ENCODE measurements at places on chromosomes 12 and 14.

DNA sequence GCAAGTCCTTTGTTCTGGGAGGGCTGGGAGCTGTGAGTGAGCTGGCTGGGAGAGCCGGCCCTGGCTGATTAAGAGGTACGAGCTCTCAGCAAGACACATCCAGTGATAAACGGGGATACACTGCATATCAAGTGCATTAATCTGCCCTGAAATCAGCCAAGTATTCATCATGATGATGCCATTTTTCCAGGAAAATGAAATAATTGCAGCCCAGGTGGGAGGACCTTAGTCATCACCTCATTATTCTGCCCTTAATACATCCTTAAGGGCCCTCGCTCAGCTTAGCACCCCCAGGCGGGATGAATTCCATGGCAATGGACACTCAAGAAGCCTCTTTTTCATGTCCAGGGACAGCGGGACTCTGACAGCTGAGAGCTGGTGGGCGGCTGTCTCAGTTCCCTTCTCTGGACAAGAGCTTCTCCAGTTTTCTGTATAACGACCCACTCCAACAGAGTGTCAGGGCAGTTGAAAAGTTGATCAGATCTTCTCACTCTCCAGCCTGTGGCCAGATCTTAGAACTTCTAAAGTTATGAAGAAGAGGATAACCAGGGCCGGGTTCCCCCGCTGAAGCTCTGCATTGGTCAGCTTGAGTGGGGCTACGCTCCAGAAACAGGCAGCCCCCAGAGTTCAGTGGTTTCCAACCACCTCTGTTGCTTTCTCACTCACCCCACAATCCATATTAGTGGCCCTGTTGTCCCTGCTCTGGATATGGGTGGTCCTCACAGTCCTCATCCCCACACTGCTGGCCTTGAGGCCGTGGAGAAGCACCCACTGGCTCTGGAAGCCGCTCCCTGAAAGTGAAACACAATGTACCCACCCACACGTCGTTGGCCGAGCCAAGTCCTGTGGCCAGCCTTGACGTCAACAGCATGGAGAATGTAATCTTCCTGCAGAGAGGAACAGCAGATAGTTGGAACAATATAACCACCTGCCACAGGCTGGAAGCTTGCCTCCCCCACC lies 306.2 kb upstream of the DIO3 start:
- DNase-seq, result no peak

GRCh38 chr14:85744573-85744972 lies 214.6 kb downstream of the FLRT2 start:
- DNase-seq, result no peak

DNA sequence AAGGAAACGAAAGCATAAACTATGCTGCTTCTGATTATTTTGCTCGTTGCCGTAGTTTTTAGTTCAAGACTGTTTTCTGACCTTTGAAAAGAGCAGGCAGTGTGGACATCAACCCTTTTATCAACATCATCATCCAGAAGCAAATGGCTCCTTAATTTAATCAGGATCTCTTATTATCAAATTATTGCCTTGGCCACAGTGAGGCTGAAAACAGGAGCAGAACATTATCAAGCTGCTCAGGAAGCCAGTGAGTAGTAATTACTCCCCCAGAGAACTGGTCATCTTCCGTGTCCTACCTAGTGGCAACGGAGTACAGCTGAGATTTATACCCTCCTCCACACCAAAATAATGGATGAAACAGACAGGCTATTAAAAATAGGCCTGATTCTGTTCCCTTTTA lies 2.2 kb upstream of the DIABLO start:
- DNase-seq, result no peak

GRCh38 chr12:5487948-5488625 lies 56.2 kb downstream of the NTF3 start:
- DNase-seq, result no peak

GRCh38 chr12:75892731-75893408 lies 138.7 kb downstream of the PHLDA1 start:
- no peak for DNase-seq

DNA sequence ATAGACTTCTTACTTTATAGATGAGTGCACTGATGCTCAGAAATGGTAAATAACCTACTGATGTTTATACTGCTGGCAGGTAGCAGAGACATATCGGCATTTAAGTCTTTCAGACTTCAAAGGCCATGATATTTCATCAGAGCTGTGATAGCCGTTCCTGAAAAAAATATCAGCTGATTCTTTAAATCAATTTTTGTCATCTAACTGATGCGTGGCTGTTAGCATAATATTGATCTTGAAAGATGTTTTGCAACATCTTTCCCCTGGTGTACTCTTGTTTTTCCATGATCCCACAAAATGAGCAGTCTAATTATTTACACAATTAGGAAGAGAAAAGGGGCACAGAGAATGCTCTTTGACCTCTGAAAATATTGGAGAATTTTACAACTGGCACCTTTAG lies 1.6 kb upstream of the SLCO1B1 start:
- DNase-seq, result no peak

DNA sequence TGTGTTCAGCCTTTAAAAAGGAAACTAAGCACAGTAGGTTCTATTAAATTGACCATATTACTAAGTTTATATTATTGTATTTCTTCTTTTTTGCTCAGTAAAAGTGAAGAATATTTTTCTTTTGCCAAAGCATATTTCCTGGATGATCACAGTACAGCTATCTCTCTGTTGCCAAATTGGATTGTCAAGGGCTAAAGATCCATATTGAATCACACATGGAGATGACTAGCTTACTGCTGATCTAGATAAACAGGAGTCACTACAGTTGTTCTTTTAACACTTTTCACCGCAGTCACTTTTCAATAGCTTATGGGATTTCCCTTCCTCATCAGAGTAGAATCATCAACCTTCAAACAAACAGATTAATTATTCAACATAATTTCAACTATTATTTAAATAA lies 78.6 kb downstream of the LRRC9 start:
- DNase-seq, result no peak

- DNase-seq, result no peak
Observed at GRCh38 chr12:112808156-112808555, 16.6 kb downstream of the RPH3A start.

DNA sequence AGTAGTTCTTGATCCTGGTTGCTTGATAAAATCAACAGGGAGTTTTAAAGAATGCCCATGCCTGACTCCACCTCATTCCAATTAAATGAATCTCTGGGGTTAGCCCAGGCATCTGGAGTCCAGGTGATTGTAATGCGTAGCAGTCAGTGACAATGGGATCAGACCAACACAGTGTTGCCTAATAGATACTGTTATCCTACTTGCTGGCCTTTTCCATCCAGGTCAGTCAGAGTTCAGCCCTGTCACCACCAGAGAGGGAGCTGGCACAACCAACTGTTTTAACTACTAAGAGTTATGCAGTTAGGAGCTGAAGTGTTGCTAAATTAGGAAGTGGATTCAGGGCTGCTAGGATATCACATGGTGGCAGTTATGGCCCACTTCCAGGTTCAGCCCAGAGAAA lies 107.1 kb downstream of the GPR135 start:
- DNase-seq, result no peak

- DNase-seq, result no peak
Observed at GRCh38 chr12:6834254-6834653, 6.0 kb downstream of the P3H3 start.

GRCh38 chr14:69133206-69134125 lies 19.5 kb downstream of the DCAF5 start:
- no peak for DNase-seq

DNA sequence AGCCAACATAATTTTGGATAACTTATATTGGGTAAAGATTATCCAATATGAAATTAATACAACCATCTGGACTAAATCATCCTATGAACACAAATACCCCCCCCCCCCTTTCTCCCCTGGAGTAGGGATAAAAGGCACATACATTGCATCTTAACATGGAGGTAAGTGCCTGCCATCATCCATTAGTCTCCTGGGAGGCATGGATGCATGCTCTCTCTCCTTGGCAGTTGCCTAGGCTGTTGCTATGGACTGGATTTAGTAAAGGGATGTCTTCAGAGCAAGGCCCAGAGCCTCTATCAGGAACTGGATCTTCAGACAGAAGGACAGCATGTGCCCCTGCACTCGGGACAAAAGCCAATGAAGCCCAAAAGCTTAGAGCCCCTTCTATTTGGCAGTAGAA lies 40.6 kb downstream of the SMOC1 start:
- DNase-seq, result no peak

DNA sequence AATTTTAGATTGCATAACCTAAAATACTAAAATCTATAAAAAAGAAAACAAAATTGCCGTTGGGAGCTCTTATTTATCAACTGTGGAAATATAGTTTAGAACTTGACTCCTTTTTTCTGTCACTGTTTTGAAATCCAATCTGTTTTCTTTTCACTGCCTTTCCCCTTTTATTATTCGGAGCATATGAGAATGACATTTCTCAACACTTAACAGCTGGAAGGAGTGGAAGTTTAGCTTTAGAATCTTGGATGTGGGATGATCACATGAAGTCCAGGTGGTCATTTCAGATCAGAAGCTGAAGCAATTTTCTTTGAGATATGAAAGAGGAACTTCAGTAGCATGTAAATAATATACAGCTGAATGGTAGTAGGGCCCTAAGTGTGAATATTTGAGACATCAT lies 16.7 kb downstream of the TRHDE start:
- DNase-seq, result no peak

DNA sequence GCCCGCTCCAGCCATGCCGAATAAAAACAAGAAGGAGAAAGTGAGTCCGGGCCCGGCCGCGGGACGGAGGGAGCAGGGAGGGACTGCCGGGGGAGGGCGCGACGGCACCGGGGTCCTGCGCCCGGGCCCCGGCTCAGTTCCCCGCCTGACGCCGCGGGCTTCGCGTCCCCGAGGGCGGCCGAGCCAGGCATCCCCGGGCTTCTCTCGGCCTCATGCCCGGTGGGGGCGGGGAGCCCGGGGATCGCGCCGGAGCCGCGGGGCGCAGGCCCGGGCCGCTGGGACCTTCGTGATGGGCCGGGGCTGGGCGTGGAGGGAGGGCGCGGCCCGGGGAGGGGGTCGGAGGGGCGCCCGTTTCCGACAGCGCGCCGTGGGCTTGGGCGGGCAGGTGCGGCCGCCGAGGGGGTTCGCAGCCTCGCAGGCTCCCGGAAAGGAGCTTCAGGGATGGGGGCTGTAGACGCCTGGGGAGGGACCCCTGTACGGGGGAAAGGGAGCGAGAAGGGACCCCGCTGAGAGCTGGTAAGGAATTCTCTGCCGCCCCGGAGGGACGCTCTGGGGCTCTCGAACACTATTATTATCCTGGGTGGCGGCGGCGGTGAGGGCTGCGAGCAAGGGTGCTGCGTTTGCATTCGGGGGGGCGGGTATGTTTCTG lies 496 bp downstream of the PPP2R5C start:
- DNase-seq, result no peak

GRCh38 chr14:63237791-63238190 lies 33.5 kb downstream of the RHOJ start:
- no peak for DNase-seq

DNA sequence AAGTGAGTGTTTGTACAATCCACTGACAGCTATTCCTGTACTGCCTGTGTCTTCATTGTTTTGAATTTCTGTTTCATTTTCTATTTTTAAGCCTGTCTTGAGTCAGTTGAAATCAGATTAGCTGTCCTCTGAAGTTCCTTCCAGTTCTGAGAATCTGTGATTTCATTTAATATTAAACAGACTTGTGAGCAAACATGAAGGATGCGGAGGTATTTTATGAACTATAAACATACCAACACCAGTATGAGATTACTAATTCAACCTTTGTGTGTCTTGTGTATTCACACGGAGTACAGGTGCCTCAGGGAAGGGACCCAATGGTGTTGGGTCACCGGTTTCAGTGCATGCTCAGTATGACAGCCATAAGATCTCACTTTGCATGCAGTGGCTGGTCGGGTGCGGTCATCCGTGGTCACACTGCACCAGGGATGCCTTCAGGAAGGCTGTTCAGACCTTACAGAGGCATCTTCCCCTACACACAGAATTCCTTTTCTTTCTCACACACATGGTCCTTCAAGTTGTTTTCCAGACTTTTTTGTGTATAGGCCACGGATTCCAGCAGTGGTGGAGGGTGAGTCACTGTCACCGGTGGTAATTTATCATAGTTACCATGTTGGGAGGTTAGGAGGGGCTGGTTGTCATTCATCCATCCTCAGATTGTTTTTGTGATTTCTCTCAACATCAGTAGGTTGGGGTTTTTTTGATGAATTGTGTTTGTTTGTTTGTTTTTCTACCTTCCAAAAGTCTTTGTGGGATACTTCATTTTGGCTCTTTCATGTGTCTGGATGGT lies 103.0 kb upstream of the SFSWAP start:
- DNase-seq, result no peak

DNA sequence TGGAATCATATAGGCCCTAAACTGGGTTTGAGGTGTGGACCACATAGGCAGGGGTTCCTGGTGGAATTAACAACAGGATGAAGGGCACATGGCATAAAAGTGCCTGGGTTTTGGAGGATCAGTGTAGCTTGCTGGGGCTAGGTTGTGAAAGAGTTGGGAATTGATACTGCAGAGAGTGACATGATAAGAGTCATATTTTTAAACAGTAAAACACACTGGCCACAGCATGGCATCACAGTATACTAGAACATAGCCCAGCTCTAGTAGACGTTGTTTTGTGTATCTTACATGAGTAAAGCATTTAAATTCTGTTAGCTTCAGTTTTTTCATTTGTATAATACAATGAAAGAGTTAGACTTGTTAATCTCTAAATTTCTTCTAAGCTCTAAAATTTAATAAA lies 102.0 kb downstream of the POLR3B start:
- no peak for DNase-seq

- no peak for DNase-seq
Observed at GRCh38 chr12:111089616-111090015, 169.2 kb upstream of the MYL2 start.

GRCh38 chr12:91703491-91704283 lies 442.0 kb downstream of the BTG1 start:
- no peak for DNase-seq

DNA sequence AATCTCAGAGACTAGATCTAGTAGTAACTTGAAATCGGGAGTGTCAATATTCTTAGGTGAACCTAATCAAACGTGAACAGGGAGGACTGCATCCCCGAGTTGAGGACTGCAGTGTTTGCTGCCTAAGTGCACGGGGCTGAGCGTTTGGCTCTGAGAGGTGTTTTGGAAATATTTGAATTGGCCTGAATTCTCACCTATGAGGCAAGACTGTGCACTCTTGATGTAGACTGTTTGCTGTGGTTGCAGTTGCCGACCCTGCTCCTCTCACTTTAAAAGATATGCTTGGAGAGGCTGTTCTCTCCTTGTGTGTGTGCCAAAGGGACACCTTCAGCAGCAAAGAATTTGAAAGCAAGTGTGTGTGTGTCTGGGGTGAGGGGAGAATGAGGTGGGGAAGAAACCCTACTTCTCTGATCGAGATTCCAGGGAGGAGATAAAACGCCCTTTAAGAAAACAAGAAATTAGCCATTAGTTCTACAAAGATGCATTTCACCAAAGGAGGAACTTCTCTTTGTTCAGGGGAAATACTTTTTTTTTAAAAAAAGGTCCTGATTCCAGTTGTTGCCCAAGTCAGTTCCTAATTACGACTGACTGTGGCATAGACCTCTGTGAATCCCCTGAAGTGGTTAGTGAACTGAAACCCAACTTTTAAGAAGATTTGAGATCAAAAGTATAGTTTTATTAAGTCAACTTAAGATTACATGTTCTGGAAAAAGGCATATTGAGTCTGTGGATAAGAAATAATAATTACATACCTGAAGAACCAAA lies 106.6 kb downstream of the DYRK2 start:
- no peak for DNase-seq
